ENCODE measurements at places on chromosomes 5 and 9.

DNA sequence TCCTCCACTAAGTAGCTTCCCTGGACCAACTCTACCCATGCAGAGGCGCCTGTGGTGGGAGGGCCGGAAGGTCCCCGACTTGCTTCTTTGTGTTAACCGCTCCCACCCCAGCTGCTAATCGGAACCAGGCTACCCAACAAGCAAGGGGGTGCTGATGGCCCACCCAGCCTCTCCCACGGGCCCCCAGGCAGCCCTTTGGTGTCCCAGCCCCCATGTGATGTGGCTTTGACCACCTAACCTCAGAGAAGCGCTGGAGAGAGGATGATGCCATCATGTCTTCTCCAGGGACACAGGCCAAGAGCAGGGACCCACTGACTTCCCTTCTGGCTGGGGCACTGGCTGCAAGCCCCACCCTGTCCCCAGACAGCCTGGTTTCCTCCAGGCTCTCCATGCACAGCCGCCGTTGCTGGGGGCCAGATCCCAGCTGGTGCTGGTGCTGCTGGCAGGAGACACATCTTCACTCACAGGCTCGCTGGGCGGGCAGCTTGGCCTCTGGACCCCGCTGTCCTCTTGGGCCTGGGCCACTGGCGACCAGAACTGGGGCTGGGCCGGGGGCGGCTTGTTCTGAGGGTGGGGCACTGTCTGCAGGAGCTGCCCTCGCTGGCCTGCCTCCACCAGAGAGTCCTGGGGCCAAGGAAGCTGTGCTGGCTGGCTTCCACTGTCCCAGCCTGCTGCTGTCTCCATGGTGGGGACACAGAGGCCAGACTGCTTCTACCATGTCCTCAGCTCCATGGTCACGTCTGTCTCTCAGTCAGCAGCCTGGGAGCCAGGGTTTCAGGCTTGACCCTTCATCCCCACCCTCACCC, 27.8 kb downstream of the LAMC3 start:
- no peak for DNase-seq

- DNase-seq: no peak
Observed at GRCh38 chr5:159104051-159104651, 4.4 kb upstream of the EBF1 start.

GRCh38 chr9:124491049-124491975, 15.9 kb downstream of the NR5A1 start:
- no peak for DNase-seq

- no peak for DNase-seq
Observed at GRCh38 chr5:10333154-10334006, 20.1 kb upstream of the MARCHF6 start.

GRCh38 chr5:74643111-74643562, 2.6 kb upstream of the ENC1 start:
- peak; percentile 93 for DNase-seq

- DNase-seq: no peak
Observed at GRCh38 chr9:18056993-18057369, 417.0 kb upstream of the ADAMTSL1 start.

DNA sequence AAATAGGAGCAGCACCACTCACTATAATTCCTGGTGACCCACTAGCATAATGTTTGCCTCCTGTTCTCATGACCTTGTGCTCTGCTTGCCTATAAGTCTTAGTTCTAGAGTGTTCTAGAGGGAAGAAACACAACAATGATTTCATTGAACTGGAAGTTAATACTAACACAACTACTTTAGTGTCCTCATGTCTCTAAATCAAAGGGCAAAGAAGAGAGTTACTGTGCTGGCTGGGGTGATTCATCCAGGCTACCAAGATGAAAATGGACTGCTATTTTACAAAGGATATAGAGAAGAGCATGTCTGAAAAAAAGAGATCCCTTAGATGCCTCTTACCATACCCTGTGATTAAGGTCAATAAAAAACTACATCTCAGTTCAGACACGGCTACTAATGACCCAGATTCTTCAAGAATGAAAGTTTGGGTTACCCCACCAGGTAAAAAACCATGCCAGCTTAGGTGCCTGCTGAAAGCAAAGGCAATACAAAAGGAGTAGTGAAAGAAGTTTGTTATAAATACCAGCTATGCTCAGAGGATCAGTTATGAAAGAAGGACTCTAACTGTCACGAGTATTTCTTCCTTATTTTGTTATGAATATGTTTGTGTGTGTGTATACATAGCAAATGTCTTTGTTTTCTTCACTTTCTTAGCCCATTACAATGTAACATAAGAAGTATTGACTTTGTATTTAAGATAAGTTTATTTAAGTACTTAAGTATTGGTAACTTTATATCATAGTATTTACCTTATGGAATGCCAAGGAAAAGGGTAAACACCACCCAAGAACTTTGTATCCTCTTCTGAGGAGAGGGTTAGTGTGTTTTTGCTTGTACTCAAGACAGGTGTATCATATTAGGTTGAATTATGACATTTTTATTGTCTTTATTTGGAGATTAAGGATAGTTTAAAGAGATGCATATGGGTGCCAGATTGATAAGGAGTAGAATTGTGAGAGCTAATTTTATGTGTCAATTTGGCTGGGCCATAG, 314.1 kb upstream of the PTGER4 start:
- DNase-seq: no peak

DNA sequence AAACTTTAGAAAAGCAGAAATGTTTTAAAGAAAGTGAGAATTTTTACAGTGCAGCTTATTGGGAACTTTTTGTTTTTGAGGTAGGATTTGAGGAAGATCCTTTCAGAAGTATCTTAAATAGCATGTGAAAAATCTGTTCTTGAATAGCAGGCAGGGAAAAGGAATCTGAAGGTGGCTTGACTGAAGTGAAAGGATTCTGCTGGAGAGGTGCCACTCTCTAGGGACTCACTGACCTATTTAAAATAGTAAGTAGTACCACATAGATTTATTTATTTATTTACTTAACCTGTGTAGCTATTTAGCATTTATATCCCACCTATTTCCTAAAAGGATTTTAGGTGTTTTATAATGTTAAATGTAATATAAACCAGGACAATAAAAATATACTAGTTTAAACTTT, 69.1 kb downstream of the NIPBL start:
- no peak for DNase-seq

DNA sequence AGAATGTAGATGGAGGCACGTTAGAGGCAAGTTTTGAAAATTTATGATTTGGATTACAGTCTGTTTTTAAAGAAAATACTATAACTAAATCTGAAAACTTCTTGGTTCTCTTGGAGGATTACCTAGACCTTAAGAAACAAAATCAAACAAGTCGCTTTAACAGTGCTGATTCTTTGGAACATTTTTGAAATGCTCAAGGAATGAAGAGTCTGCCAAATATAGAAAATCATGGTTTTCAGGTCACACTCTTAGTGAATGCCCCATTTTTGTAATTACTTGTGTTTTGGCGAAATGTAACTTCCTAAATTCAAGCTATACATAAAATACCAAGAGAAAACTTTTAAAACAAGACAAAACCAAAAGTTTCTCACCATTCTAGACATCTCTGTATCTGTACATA, 93.2 kb downstream of the EQTN start:
- no peak for DNase-seq

DNA sequence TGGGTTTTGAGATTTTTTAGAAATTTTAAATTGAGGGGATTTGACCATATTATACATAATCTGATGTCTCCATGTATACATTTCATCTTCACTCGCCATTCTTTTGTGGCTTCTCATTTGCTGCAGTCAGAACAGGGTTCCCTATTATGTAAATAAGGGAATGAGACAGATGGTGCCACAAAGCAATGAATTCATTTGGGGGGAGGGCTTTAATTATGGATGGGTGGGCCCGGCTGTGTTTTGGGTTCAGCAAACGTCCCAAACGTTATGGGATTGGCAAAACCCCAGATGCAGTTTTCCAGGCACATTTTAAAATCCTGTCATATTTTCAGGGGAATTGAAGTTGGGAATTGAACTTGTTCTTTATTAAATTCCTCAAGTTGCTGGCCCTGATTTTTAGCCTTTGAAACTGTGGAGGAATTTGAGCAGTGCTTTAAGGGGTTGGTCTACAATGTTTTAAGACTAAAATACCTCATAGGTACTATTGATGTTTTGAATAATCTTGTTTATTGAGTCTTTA, 558.5 kb upstream of the ZNF462 start:
- no peak for DNase-seq

GRCh38 chr5:106843812-106844416, 826.8 kb downstream of the EFNA5 start:
- no peak for DNase-seq

GRCh38 chr9:79559495-79560181, 12.1 kb upstream of the TLE4 start:
- no peak for DNase-seq

DNA sequence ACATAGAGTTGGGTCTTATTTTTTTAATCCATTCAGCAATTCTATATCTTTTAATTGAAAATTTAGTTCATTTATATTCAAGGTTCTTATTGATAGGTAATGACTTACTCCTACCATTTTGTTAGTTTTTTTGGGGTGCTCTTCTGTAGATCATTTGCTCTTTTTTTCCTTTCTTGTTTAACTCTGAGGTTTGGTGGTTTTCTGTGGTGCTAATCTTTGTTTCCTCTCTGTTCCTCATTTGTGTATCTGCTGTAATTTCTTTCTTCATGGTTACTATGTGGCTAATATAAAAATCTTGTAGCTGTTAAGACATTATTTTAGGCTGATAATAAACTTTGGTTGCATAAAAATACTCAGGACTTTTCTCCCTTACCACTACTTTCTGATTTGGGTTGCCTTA, 181.6 kb upstream of the DMRTA1 start:
- no peak for DNase-seq
